ENCODE measurements at places on chromosomes 13 and 19. TPM values are rescaled to one million over a fixed set of nuclear protein-coding genes. Genes with fewer than 3 reads are reported as not detected.
A peak's percentile ranks its signal among the peaks of the same experiment; 100 is the strongest.

ZNF568 gene
- total RNA-seq, result 6.3 TPM

DNA sequence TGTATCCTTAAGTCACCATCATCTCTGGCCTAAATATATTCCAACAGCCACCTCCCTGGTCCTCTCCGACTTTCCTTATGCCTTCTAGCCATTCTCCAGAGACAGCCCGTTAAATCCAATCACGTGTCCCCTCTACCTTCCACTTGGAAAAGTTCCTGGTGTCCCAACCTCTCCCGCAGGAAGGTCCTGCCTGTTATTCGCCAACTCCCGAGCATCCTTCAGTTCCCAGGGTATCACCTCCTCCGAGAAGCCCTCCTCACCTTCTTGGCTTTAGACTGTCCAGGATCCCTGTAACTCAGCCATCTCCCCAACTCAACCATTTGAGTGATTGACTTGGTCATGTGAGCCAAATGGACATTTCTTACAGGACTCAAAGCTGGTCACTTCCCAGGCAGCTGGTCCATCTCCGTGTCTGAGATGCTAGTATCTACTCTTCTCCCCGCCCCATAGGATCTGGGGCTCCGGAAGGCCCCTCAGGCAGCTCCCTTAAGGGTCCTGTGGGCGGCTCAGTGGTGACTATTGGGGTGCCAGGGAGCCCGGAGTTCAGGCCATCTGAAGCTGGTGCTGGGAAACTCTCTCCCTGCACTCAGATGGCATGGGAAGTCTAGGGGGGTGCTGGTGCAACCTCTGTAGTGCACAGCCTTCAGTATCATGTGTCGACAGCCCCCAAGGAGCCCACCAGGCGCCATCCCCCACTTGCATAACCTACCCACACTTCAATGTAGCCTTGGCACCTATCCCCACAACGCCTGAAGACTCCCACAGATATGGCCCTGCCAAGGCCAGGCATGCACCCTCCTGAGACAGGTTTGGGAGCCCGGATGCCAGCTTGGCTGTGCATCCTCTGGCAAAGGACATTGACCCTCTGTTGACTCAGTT is 27.9 kb upstream of the NANOS3 start:
- DNase-seq, result no peak
- H3K36me3 ChIP-seq, result peaks cover 2% of the 10 kb centered on the region
- H3K27ac ChIP-seq, result peak overlapping the region; percentile 100
- H3K27me3 ChIP-seq, result no peaks in the 10 kb centered on the region

GRCh38 chr13:78372581-78372980 is 230.8 kb downstream of the POU4F1 start:
- H3K27ac ChIP-seq, result no peak overlapping the region
- H3K36me3 ChIP-seq, result no peaks in the 10 kb centered on the region
- no peak for DNase-seq
- no peaks in the 10 kb centered on the region for H3K4me1 ChIP-seq
- H3K4me3 ChIP-seq, result no peak overlapping the region

GRCh38 chr19:7560255-7560654 is 24.7 kb downstream of the PNPLA6 start:
- no peaks in the 10 kb centered on the region for H3K4me1 ChIP-seq
- no peaks in the 10 kb centered on the region for H3K27me3 ChIP-seq
- peaks cover 3% of the 10 kb centered on the region for H3K36me3 ChIP-seq

- no peaks in the 10 kb centered on the region for H3K36me3 ChIP-seq
- no peaks in the 10 kb centered on the region for H3K27me3 ChIP-seq
- DNase-seq, result peak; percentile 32
- no peak overlapping the region for H3K4me3 ChIP-seq
- peaks cover 35% of the 10 kb centered on the region for H3K4me1 ChIP-seq
- no peak overlapping the region for H3K27ac ChIP-seq
These were observed 2.7 kb downstream of the PRKACA start for GRCh38 chr19:14114854-14115253.

DNA sequence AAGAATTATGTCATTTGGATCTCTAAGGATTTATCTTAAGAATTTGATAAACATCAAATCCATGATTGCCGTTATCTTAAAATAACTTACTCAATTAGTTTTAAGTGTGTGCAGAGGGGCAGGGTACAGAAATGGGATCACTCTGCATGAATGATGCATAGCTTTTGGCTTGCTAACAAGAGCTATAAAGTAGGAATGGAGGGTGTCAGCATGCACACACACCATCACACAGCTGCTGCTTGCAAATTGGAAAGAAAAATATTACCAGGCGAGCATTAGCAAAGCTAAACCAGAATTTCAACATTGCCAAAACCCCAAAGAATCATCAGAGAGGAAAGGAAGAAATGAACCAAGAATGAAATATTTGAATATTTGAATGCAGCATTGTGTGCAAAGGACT is 580.6 kb downstream of the LMO7 start:
- no peak for DNase-seq
- H3K27me3 ChIP-seq, result no peaks in the 10 kb centered on the region
- H3K36me3 ChIP-seq, result no peaks in the 10 kb centered on the region
- H3K27ac ChIP-seq, result no peak overlapping the region
- no peaks in the 10 kb centered on the region for H3K4me1 ChIP-seq

GRCh38 chr13:48066310-48066989 is 28.5 kb downstream of the MED4 start:
- no peak overlapping the region for H3K27ac ChIP-seq
- H3K4me1 ChIP-seq, result peaks cover 5% of the 10 kb centered on the region
- no peak overlapping the region for H3K4me3 ChIP-seq
- H3K27me3 ChIP-seq, result no peaks in the 10 kb centered on the region
- no peak for DNase-seq
- peaks cover 3% of the 10 kb centered on the region for H3K36me3 ChIP-seq

GRCh38 chr13:30787738-30788525 is 52.6 kb downstream of the ALOX5AP start:
- no peak for DNase-seq
- no peak overlapping the region for H3K27ac ChIP-seq
- H3K27me3 ChIP-seq, result no peaks in the 10 kb centered on the region
- H3K4me3 ChIP-seq, result no peak overlapping the region
- peaks cover 11% of the 10 kb centered on the region for H3K4me1 ChIP-seq

DNA sequence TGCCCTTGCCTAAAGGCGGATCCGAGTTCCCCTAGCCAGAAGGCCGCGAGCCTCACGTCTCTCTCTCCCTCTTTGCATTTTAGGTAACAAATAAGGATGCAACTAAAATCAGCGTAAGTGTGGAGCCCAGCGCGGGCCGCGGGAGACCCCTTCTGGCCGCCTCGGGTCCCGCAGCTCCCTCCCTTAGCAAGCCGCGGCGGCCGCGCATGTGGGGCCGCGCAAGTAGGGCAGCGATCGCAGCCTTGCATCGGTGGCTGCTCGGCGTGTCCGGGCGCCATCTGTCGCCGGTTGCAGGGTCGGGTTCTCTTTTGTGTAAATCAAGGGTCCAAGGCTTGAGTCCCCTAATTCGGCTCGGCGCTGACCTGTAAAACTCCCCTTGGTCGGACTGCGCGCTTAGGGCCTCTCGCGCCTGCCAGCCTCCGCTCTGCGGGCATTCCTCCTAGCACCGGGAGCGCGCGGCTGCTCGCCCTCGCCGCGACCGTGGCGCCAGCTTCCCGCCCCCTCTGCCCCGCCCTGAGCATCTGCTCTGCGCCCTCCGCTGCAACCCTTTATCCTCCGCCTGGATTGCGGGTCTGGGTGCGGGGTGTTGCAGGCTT is 2.7 kb downstream of the VSTM2B start:
- no peak overlapping the region for H3K27ac ChIP-seq
- H3K27me3 ChIP-seq, result peaks cover 68% of the 10 kb centered on the region
- peak overlapping the region; percentile 76 for H3K4me3 ChIP-seq
- H3K4me1 ChIP-seq, result peaks cover 22% of the 10 kb centered on the region
- H3K36me3 ChIP-seq, result peaks cover 3% of the 10 kb centered on the region

DNA sequence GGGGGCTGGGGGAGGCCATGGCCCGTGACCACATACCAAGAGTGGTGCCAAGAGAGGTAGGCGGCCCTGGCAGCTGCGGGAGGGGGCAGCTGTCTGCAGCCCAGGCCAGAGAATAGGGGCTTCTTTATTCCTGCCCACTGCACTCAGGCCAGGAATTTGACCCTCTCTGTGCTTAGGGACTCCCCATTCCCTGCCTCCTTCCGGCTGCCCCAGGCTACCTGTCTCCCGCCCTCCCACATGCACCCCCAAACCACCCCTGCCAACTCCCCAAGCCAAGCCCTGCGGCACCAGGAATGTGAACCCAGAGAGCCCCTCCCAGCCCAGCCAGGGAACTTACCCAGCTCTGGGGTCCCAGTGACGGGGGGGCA is 687 bp downstream of the PLEKHA4 start:
- DNase-seq, result no peak
- peak overlapping the region; percentile 57 for H3K27ac ChIP-seq
- no peak overlapping the region for H3K4me3 ChIP-seq

GRCh38 chr19:51710163-51710562 is 13.6 kb downstream of the HAS1 start:
- no peak overlapping the region for H3K4me3 ChIP-seq
- H3K4me1 ChIP-seq, result peaks cover 15% of the 10 kb centered on the region
- H3K27ac ChIP-seq, result no peak overlapping the region
- DNase-seq, result no peak
- no peaks in the 10 kb centered on the region for H3K27me3 ChIP-seq
- peaks cover 5% of the 10 kb centered on the region for H3K36me3 ChIP-seq

DNA sequence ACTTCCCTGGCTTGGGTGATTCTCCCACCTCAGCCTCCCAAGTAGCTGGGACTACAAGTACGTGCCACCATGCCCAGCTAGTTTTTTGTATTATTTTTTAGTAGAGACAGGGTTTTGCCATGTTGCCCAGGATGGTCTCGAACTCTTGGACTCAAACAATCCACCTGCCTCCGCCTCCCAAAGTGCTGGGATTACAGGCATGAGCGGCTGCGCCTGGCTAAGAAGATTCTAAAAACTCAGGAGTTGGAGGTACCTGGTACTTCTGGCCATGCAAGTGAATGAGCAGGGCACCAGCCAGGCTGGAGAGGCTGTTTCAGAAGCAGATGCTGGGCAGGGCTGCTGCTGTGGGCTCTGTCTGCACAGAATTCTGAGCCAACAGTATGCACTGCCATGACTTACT is 6.1 kb downstream of the MZF1 start:
- peaks cover 18% of the 10 kb centered on the region for H3K4me1 ChIP-seq
- H3K4me3 ChIP-seq, result no peak overlapping the region
- no peak overlapping the region for H3K27ac ChIP-seq
- H3K27me3 ChIP-seq, result no peaks in the 10 kb centered on the region
- DNase-seq, result no peak
- no peaks in the 10 kb centered on the region for H3K36me3 ChIP-seq

GRCh38 chr13:24033527-24034302 is 126.8 kb upstream of the SPATA13 start:
- DNase-seq, result no peak
- no peak overlapping the region for H3K4me3 ChIP-seq
- H3K36me3 ChIP-seq, result no peaks in the 10 kb centered on the region

GRCh38 chr13:30735872-30736175 is 481 bp downstream of the ALOX5AP start:
- peak overlapping the region; percentile 95 for H3K4me3 ChIP-seq
- peaks cover 7% of the 10 kb centered on the region for H3K36me3 ChIP-seq
- H3K27ac ChIP-seq, result peak overlapping the region; percentile 99
- no peaks in the 10 kb centered on the region for H3K27me3 ChIP-seq

DNA sequence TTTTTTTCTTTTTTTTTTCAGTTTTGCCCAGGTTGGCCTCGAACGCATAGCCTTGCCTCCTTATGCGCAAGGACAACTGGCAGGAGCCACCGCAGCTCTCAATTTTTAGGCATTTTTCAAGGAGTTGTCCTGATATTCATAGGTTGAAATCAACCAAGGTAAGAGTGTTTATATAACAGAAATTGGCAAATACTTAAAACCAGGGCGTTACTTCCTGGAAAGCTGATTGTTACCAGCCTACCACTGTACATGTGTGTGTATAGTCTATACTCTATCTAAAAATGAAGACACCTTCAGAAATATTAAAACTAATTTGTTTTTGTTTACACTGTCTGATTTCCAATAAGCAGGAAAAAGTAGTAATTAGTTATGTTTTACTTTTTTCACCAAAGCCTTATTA is 39.2 kb downstream of the GPC6 start:
- no peaks in the 10 kb centered on the region for H3K36me3 ChIP-seq
- H3K27me3 ChIP-seq, result no peaks in the 10 kb centered on the region

DNA sequence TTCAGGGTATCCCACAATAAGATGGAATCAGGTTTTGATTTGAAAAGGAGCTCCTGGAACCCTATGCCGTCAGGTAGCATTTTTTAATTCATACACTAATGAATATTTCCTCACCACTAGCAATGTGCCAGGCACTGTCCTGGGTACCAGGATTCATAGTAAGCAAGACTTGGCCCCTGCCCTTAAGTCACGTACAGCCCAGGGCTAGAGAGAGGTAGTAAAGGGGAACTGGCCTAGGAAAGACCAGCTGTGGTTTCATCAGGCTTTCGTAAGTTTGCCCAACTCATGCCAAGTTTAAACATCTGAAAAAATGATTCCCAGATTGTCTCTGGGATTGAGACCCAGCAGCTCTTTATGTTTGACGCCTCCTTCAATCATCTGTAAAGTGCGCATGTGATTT is 45.9 kb upstream of the AMER2 start:
- peaks cover 18% of the 10 kb centered on the region for H3K27me3 ChIP-seq
- H3K4me1 ChIP-seq, result no peaks in the 10 kb centered on the region
- H3K36me3 ChIP-seq, result peaks cover 2% of the 10 kb centered on the region
- no peak overlapping the region for H3K27ac ChIP-seq
- DNase-seq, result no peak

DNA sequence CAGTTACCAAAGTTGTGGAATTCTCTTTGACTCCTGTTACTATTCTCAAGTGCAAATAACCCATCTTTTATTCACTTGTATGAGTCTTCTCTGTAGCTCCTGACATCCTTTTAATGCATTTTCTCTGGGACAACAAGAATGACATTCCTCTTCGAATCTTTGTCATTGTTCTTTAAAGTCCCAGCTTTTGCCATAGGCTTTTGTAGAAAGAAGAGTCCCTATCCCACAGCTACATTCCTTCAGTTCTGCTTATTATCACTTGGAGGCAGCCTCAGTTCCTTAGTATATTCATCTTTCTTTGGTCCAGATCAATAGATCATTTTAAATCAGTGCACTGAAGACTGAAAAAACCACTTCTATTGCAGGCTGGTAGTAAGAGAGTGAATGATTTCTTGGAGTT is 560.2 kb downstream of the DACH1 start:
- no peaks in the 10 kb centered on the region for H3K36me3 ChIP-seq
- DNase-seq, result no peak
- H3K27ac ChIP-seq, result no peak overlapping the region
- H3K4me3 ChIP-seq, result no peak overlapping the region
